Right ventricle myocardium superior (tissue), 1 donor: ENCODE measurements at places on chromosomes 12 and 14.

DNA sequence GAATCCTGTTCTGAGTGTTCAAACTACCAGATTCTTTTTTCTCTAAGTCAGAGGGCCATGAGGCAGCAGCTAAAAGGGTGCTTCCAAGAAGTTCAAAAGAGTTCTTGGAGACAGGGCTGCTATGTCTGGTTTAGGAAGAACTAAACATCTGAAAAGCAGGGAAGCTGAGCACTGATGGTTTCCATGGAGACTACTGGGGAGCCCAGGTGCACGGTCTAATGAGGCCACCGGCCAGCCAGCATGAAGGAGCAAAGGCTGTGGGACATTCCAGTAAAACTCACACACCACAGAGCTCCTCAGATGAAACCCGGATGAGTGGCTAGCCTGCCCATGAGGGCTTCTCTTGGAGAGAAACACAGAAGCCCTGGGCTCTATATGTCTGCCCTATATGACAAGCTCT, 97.3 kb downstream of the KCNK10 start:
- DNase-seq, result no peak

DNA sequence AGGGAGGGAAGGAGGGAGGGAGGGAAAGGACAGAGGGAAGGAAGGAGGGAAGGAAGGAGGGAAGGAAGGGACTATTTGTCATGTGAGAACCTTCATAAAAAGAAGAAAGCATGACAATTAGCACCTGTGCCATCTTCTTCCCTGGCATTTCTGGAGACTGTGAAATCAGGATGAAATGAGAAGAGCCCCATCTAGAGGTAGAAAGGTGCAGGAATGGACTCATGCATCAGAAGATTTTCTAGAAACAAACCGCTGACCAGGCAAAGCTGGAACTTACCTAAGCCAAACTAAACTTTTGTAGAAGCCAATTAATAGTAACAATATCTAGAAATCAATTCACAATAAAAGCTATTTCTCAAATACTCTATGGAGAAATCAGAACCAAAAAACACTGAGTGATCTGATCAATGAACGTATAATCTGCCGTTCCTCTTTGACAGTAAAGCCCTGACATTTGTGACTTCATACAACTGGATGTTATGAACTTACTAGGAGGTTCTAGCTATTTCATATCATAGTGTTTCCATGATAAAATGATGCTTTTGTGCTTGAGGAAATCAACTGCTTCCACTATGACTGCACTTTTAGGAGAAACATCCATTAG, 24.4 kb upstream of the CRACR2A start:
- no peak for DNase-seq

GRCh38 chr14:33693237-33693636, 257.6 kb downstream of the EGLN3 start:
- no peak for DNase-seq

GRCh38 chr12:6667559-6668210, 4.8 kb upstream of the ING4 start:
- DNase-seq, result no peak

GRCh38 chr12:129530517-129530916, 373.3 kb downstream of the TMEM132D start:
- no peak for DNase-seq

GRCh38 chr12:5083955-5084849, 40.5 kb downstream of the KCNA5 start:
- no peak for DNase-seq

DNA sequence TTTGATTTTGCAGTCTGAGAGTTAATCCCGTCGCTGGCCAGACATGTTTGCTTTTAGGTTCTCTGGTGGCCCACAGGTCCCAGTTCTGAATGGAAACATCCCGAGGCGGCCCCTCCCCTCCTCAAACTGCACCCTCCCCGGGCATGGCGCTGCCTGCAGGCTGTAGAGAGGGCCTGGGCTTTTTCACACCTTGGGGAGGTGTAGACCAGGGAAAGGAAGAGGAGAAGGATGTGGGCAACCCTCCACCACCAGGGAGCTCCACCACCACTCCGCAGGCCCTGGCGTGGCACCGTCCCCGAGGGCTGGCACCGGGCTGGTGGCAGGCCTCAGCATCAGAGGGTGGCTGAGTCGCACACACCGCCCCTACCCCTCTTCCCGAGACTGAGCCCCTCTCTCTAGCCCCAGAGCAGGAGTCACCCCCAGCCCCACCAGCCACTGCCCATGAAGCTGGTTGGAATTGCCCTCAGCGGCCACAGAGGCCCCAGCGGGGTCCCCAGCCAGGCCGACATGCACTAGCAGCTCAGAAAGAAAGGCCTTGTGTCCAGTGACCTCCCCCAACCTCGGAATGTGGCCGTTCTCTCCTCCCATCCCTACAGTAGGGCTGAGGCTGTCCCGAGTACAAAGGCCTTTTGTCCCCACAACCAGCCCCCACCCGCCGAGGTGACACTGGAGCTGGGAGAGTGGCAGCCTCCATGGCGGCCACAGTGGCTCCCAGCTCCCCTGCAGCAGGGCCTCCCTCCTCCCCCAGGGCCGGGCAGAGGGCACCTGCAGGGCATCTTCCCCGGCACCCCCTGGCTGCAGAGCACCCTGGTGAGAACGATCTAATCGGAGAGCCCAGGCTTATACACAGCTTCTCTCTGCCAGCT, 23.5 kb upstream of the INF2 start:
- DNase-seq, result peak; percentile 61

GRCh38 chr12:77315407-77315806, 250.0 kb upstream of the E2F7 start:
- no peak for DNase-seq

DNA sequence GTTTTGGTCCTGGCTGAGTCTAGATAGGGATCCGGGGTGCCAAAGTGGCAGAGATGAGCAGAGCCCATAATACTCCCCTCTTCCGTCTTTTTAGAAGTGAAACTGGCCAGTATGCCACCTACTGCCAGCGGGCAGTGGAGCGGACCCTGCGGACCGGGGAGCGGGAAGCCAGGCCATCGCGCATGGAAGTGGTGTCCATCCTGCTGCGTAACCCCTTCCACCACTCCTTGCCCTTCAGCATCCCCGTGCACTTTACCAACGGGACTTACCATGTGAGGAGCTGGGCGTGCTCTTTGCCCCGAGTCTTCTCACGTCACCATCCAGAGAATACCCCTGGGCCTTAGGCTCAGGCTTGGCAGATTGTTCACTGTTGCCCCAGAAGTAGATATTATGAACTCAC, 21.0 kb downstream of the PIGH start:
- DNase-seq, result no peak

GRCh38 chr12:79532907-79533288, 157.9 kb downstream of the PAWR start:
- no peak for DNase-seq

GRCh38 chr12:65741656-65742017, 82.6 kb upstream of the HMGA2 start:
- DNase-seq, result no peak

GRCh38 chr12:32896432-32897280, at the start of gene PKP2:
Gene PKP2, minus strand, starts transcription at chr12:32896777. Its CDS starts 46 bp downstream, at chr12:32896731.
- DNase-seq, result peak; percentile 67

DNA sequence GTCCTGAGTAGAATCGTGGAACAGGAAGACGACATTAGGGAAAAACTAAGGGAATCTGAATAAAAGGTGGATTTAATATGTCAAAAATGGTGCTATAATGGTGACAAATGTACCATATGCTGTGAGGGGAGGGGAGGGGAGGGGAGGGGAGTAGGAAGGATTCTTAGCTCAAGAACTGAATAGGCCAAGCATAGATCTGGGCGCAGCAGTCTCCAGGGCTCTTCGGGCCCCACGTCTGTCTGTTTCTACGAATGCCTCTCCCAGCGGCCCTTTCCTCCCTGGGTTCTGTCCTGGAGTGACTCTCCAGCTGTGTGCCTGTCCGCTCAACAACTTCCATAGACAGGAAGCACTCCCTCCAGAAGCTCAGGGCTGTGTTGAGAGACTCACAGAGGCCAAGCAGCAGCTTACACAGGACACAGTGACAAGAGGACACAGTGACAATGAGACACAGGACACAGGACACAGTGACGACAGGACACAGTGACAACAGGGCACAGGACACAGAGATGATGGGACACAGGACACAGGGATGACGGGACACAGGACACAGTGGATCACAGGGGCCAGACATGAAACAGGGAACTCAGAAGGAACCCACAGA, 42.4 kb upstream of the PPP2R5C start:
- no peak for DNase-seq

GRCh38 chr14:50821510-50822464, 9.2 kb downstream of the NIN start:
- peak; percentile 60 for DNase-seq

DNA sequence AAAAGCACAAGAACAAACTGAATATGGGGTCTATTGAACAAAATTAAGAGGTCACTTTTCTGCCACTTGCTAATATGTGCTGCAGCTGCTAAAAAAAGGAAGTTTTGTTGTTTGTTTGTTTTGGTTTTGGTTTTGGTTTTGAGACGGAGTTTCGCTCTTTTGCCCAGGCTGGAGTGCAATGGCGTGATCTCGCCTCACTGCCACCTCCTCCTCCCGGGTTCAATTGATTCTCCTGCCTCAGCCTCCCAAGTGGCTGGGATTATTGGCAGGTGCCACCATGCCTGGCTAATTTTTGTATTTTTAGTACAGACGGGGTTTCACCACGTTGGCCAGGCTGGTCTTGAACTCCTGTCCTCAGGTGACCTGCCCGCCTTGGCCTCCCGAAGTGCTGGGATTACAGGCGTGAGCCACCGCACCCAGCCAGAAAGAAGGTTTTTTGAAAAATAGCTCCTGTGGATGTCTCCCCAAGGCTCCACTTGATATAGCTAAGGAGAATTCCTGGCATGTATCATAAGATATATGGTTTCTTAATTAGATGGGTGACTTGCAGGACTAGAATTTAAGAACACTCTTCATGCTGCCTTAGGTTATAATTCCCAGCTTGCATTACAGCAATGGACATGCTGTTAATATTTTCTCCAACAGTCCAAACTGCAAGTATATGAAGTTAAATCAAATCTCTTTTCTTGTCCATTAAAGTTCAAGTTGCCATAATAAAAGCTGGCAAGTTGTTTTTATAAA, 237.6 kb upstream of the AMIGO2 start:
- no peak for DNase-seq

- DNase-seq, result no peak
Observed at GRCh38 chr12:108177131-108177530, 48.0 kb downstream of the WSCD2 start.

DNA sequence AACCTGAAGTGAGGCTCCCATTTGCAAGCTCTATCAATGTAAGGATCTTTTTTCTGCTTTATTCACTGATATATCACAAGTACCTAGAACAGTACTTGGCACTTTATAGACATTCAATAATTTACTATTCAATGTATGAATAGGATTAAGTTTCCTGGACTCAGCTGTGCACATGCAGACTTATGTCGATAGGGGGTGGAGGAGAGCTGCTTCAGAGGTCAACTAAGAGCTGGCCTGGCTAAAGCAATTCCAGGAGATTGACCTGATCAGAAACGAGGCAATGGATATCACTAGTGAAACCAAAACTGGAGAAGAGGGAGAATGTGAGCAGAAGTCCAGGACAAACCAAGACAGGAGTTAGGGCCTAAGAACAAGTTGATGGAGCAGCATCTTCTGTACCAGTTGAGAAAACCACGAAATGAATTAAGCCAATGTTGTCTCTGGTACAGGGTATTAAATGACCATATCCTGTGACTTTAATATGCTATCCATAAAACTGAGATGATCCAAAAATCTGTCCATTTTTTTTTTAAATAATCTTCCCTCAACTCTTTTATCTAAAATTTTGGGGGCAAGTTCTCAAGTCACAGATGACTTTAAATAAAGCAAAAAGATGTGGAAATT, 169.2 kb downstream of the PIK3C2G start:
- DNase-seq, result no peak

DNA sequence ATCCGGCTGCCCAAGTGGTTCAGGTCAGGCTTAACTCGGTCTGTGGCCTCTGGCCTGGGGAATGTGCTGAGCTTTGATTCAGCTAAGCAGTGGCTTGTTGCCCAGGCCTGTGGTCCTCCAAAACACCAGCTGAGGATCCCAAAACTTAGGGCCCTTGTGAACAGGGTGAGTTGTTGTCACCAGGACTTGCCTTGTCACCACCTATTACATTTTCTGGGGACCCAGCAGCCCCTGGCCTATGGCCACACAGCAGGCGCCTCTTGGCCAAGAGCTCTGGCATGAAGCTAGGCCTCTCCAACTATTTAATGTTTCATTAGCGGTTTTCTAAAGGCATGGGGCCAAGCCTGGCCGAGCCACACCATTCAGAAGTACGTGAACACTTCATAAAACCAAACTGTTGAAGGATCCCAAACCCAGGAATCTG, 343.7 kb downstream of the CACNA1C start:
- peak; percentile 86 for DNase-seq

- DNase-seq, result no peak
Observed at GRCh38 chr12:19804737-19805136, 365.4 kb downstream of the AEBP2 start.

DNA sequence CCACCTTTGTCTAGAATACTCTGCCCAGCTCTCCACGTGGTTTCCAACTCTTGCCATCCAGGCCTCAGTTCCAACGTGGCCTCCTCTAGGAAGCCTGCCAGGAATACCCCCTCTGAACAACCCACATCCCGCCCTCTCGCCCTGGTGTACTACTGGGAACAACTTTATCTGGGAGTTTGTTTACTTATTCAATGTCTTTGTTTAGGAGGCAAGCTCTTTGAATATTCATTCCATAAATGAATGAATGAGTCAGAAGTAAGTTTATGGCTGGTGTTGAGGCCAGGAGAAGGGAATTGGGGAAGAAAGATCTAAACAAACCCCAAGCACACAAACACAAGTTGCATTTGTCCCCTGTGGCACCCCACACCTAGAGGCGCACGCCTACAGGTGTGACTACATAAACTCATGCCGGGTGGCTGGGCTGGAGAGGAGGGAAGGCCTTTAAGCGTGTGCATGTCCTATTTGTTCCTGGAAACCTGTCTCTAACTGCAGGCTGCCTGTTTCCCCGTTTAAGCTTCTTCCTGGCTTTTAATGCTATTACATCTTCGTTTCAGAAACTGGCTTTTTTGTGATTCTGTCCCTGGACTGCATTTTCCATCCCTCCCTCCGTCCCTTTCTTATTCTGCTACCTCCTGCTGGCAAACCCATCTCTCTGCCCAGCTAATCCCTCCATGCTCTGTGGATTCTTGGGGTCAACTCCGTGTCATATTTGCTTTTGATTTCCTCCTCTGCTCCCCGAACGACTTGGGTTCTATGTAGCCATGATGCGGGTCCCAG, 57.9 kb downstream of the FZD10 start:
- DNase-seq, result no peak

GRCh38 chr14:46571970-46572369, 79.6 kb downstream of the RPL10L start:
- no peak for DNase-seq

DNA sequence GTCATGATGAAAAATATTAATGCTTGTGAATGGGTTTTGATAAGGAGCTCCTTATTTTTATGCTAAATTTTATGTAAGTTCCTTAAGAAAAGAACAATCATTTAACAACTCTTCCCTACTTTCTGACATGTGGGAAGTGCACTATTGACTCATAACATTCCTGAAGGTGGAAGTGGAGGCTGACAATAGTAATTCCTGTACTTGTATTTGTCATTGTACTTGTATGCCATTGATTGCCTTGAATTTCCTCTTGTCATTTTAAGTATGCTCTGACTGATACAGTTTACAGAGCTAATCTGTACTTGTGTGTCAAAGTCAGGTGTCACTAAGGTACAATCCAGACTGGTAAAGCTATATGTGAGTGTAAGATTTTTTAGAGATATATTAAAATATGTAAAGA, 440.0 kb downstream of the SLC16A7 start:
- DNase-seq, result no peak
